ENCODE measurements at places on chromosomes 2 and 18.

- peak; percentile 38 for DNase-seq
Measured at GRCh38 chr18:60092073-60092472, 192.3 kb downstream of the PMAIP1 start.

DNA sequence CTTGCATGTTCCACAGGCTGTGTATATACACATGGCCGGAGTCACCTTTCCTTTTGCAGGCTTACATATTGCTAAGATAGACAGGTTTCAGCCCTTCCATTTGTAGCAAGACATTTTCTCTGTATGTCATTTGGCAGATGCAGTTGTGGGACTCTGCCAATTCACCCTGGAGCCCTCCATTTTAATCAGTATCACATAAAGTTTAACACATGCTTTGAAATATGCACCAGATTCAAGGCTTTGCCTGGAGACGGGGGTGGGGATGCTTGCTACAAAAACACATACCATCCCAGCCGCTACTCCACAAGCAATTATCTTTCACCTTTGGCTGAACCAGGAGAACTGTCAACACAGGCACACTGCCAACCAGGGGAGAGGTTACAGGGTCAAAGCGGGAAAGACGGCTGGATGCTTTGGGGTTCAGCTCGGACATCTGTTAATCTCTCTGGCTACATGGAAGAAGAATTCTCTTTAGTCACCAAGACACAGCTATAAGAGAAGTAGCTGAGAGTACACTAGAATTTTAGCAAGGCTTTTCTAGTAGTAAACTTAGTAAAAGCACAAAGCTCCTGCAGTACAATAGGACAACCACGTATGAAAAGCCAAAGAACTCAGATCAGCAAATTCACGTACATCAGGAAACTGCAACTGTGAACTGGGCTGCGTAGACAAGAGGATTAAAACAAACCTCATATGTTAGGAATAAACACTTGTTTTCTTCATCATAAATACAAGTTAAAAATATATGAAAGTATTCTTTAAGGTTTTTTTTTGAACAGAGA is 130.9 kb downstream of the EXOC6B start:
- peak; percentile 66 for DNase-seq

- no peak for DNase-seq
Measured at GRCh38 chr2:202074324-202074723, 1.3 kb downstream of the KIAA2012 start.

GRCh38 chr2:134539981-134540380 is 178.8 kb downstream of the TMEM163 start:
- no peak for DNase-seq

DNA sequence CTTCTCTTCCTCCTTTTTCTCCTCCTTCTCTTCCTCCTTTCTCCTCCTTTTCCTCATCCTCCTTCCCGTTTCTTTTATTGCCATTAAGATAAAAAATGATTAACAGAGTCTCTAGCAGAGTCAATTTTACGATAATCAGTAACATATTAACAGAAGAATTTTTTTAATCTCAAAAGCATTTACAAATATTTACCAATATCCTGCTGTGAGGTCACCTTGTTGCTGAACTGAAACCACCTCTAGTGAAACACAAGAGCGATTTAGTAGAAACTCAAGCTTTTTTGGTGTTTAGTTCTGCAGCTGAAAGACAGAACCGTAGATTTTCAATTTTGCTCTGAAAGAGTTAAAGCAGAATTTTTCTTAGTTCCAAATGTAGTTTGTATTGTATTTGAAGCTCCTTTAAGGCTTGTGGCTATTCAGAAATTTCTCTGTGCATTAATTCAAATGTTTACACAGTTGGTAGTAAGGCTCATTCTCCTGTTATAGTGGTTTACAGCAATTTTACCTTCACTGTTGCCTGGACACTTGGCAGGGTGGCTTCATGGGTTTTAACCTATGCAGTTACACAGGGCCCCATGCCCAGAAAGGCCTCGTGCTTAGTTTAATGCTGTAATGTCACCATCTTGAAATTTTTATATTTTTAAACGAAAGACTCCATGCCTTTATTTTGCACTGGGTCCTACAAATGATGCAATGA is 1106.6 kb upstream of the FAM98A start:
- no peak for DNase-seq

- no peak for DNase-seq
Measured at GRCh38 chr2:23230885-23231284, 154.1 kb upstream of the KLHL29 start.

DNA sequence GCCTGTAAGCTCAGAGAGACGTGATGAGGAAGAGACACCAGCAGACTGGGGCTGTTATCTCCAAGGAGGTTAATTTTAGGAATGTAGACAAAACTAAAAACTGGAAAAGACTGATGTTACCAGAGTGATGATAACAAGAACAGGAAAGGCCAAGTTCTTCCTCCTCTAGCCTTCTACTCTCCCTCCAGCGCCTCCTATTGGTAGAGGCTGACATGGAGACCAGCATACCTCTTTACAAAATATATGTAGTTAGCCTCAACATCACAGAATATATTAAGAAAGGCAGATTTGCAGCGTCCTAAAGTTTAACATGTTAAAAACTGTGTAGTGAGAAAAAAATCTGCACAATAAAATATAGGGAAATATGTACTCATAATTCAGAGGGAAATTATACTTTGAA is 66.0 kb downstream of the TCF4 start:
- no peak for DNase-seq

- no peak for DNase-seq
Measured at GRCh38 chr2:29017716-29018435, 36.8 kb downstream of the TOGARAM2 start.

- no peak for DNase-seq
Measured at GRCh38 chr18:9239720-9240119, 94.9 kb upstream of the TWSG1 start.

- DNase-seq = no peak
Measured at GRCh38 chr2:168698969-168699368, 103.5 kb upstream of the NOSTRIN start.

DNA sequence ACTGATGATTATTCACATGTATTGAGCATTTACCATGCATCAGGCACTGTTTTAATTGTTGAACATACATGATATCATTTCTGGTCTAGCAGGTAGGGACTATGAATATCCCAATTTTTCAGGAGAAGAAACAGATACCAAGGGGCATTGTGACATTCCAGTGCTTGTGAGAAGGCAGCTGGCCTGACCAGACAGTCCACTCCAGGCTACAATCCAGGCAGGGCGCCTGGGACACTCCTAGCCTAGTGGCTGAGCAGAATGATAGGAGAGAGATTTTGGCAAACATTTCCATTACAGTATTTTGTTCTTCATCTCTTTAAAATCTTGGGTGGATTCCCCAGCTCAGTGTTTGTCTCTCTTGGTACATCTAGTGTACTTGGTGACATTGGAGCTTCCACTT is 24.9 kb downstream of the ZNF892 start:
- no peak for DNase-seq

DNA sequence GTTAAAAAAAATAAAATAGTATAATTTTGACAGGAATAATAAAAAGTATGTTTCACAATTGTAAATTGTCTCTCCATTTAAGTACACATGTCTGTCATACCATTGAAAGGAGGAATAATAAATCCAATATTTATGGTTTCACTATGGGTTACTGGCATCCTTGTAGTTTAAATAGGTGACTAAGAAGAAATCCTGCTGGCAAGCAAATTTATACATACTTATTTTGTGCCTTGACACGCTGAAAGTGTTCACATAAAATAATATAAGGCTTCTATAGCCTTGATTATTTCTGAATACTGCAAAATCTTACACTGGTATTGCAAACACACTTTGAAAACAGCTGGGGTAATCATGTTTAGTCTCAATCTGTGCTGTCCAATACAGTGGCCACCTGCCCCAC is 138.3 kb upstream of the ETAA1 start:
- no peak for DNase-seq

DNA sequence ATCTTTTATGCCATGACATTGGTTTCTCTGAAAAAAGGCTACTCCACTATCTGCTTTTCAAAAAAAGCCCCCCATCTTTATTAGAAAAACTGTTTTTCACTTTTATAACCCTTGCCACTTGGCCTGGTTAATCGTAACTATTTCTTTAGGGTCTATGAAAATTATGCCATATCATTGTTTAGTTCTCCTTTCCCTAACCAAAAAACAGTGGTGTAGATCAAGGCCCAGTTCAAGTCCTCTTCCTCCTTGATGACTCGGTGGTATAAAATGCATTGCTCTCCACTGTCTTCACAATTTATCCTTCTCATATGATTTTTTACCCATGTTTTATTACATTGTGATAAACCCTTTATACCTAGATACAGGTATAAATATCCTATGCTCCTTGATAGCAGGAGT is 205.5 kb downstream of the ZNF521 start:
- DNase-seq = no peak

GRCh38 chr2:171316755-171317337 is 116.9 kb downstream of the METTL8 start:
- DNase-seq = no peak

- DNase-seq = no peak
Measured at GRCh38 chr18:66560094-66560493, 43.8 kb downstream of the CDH19 start.

DNA sequence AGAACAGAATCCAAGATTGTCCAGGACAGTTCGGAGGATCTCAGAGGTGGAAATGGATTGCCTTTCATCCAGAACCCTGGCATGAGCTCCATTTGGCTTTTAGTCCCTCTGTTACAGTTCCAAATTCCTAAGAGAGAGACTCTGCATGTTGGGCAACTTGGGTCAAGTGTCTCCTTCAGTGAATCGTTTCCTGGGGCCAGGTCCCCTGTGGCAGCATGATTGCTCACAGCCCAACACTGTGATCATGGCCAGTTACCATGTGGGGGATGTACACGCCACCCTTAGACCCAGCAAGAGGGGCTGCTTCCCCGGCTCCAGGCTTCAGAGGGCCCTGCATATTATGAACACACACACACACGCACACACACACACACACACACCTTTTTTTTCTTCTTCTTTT is 118.6 kb upstream of the GLI2 start:
- DNase-seq = no peak

All from GM04504 (cell line).